ENCODE measurements at places on chromosomes 1 and 21.

- no peak for DNase-seq
These were observed 196.4 kb downstream of the LHX8 start for GRCh38 chr1:75330624-75331023.

GRCh38 chr1:15243275-15244043 is 3.6 kb upstream of the FHAD1 start:
- no peak for DNase-seq

GRCh38 chr1:183255073-183255472 is 69.0 kb downstream of the LAMC2 start:
- no peak for DNase-seq

DNA sequence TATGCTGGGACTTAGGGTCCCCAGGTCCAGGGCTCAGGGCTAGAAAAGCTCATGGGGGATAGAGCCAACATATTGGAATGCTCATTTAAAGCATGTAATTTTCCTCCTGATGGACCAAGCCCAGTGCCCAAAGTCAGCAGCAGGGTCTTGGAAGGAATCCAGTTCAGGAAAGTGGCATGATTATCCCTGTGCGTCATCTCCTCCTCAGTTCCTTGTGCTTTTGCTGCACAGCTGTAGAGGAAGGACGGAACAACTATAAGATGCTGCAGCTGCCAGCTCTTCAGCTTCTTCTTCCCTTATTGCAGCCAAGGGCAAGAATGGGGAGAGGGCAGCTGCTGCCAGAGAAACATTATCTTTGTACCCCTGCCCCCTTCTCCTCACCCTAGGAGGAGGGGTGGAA is 58.4 kb downstream of the OVGP1 start:
- DNase-seq = no peak

DNA sequence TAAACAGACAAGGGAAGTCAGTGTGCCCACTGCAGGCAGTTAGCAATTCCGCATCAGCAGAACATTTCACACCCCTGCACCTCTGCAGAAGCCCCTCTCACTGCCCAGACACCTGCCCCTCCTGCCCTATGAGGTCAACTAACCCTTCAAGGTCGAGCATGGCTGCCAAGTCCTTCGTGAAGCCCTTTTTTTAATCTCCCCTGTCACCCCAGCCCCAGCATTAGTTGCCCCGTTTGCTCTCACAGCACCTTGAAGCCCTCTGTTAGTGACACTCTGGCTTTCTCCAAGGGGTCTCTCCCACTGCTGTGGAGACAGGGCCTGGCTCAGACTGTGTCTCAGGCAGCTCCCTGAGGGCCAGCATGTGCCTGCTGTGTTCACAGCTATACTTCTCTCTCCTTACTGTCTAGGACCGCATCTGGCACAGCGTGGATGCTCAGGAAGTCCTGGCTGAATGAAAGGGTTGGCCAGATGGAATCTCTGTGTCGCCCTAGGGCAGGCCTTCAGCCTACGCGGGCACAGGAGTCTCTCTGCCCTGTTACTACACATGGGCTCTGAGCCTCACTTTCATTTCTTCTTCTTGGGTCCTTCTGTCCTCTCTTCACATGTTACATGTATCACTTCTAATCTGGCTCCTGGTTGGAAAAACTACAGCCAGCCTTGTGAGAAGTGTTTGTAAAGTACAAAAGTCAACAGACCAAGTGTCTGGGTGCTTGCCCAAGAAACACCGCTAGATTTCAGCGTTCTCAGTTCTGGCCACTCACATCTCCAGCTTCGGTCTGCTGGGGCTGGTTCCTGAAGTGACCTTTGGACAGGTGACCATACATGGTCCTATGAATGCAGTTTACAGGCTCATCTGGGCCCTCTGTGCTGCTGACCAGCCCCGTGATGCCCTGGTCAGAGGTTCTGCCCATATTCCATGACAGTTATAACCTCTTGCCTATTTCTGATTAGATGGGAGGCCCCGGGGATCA is 19.7 kb downstream of the SLC2A1 start:
- no peak for DNase-seq

- no peak for DNase-seq
These were observed 18.7 kb downstream of the CLSTN1 start for GRCh38 chr1:9805006-9805508.

DNA sequence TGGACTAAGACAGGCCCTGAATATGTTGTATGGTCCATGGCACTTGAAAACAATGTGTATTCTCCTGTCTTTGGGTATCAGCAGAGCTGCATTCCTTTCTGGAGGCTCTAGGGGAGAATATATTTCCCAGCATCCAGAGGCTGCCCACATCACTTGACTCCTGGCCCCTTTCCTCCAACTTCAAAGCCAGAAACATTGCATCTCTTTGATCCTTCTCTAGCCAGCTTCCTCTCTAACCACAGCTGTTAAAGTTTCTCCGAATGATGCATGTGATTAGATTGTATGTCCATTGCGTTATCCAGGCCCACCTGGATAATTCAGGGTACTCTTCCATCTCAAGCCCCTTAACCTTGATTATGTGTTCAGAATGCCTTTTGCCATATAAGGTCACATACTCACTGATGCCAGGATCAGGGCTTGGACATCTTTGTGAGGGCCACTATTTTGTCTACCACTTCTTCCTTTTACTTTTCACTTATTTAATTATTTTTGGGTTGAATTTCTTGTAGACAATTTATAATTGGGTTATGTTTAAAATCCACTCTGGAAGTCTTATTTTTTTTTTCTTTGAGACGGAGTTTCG is 5.3 kb downstream of the CHD1L start:
- DNase-seq = no peak

- no peak for DNase-seq
These were observed 59.3 kb upstream of the GNG12 start for GRCh38 chr1:67892476-67893125.

Measured in stimulated activated CD4-positive, alpha-beta T cell treated with anti-CD3 and anti-CD28 coated beads, Interleukin-4, amount 100 ng/mL, for 24 hours (primary cell).